GM04503 (cell line): ENCODE measurements at places on chromosomes 11 and 22.
A peak's percentile ranks its signal among the peaks of the same experiment; 100 is the strongest.

- no peak for DNase-seq
Measured at GRCh38 chr11:1873048-1873812, 18.5 kb downstream of the PRR33 start.

- no peak for DNase-seq
Measured at GRCh38 chr11:128551611-128552335, 35.6 kb downstream of the ETS1 start.

DNA sequence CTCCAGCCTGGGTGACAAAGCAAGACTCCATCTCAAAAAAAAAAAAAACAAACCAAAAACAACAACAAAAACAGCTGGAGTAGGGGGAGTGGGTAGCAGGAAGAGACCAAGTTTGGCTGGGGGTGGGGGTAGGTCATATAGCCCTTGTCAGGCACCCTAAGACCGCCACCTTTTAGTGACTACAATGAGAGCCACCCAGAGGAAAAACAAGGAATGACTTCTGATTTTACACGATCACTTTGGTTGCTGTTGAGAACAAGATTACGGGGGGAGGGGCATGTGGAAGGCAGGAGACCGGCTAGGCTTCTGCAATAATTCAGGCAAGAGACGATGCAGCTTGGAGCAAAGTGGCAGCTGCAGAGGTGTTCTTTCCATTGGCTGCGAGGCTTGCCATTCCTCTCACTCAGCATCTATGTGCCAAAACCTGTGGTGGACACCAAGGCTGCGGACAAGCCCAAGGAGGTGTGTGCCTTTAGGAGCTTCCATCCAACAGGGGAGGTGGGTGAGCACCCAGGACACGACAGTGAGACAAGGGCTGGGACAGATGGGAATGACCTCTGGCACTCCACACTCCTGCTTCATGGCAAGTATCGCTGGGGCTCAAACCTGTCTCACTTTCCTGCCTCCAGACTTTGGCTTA, 1.7 kb downstream of the RPS19BP1 start:
- DNase-seq, result no peak

- DNase-seq, result peak; percentile 60
Measured at GRCh38 chr22:40491990-40492631, 121.7 kb downstream of the SGSM3 start.

- peak; percentile 92 for DNase-seq
Measured at GRCh38 chr11:10454878-10455631, at the start of gene AMPD3. AMPD3 (plus strand) TSS chr11:10455264; CDS start chr11:10461520, 6,256 bp downstream.

DNA sequence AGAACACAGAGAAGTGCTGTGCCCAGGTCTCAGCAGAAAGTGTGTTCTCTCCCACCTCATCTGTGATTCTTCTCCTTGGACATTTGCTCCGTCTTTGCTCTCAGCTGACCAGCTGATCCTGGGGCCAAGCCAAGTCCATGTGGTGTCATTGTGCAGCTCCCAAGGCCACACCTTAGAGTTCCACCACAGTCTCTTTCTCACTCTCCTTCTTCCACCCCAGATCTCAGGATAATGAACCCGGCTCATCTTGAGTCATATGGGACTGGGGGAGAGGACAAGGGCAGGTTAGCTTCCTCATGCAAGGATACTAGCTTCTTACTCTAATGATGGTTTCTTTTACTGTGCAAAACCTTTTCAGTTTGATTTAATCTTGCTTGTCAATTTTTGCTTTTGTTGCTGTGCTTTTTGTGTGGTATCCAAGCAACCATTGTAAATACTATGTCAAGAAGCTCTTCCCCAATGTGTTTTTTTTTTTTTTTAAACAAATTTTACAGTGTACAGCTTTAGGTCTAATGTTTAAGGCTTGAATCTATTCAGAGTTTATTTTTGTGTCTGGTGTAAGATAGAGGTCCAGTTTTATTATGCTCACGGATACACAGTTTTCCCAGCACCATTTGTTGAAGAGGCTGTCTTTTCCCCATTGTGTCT, 75.0 kb upstream of the OR4B1 start:
- peak; percentile 37 for DNase-seq

DNA sequence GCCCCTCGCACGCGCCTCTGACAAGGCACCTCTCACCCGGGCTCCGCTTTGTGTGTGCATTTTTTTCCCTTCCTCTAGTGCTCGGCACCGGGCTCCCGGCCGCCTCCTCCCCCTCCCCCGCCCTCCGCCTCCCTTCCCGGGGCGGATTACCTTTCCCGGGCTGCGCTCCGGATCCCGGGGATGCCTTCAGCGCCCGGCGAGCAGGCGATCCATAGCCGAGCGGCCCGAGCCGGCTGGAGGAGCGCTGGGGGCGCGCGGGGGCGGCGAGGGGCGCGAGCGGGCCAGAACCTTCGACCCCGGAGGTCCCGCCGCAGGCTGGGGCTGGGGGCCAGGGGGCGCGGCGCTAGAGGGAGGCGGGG, 282 bp downstream of the MPPED2 start:
- no peak for DNase-seq

GRCh38 chr11:16984229-16984628, 30.0 kb downstream of the PLEKHA7 start:
- no peak for DNase-seq

- no peak for DNase-seq
Measured at GRCh38 chr22:29860006-29860766, 22.1 kb upstream of the ASCC2 start.

DNA sequence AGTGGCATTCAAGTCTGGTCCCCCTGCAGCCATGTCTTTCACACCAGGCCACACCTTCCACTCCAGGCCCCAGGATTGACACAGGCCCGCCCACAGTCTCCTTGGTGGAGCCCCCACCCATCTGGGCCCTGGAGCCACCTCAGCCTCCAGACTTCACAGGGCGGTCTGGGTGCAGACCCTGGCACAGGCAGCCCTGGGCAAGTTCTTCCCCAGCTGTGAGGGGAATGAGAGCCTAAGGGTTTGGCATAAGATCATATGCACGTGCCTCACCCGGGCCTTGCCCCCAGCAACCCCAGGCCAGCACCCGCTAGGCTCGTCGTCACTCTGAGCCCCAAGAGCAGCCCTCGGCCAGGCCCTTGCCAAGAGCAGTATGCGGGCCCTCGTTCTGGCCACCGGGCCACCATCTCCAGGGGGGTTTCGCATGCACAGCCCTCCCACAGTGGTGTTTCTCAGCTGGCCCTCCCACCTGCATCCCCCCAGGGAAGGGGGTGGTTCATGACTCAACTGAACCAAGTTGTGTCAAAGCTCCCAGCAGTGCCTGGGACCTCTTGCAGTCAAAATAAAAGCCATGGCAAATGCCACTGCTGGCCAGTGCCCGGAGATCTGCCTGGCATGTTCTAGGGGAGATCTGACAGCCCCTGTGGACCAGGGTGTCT, 70.4 kb upstream of the KCNQ1OT1 start:
- DNase-seq, result no peak
